ENCODE measurements at places on chromosomes 4 and X. TPM values are rescaled to one million over a fixed set of nuclear protein-coding genes. Genes with fewer than 3 reads are reported as not detected.

STOX2 gene
- not detected for total RNA-seq

GRCh38 chr4:6778435-6778834, 4.1 kb upstream of the KIAA0232 start:
- no peak for DNase-seq

DNA sequence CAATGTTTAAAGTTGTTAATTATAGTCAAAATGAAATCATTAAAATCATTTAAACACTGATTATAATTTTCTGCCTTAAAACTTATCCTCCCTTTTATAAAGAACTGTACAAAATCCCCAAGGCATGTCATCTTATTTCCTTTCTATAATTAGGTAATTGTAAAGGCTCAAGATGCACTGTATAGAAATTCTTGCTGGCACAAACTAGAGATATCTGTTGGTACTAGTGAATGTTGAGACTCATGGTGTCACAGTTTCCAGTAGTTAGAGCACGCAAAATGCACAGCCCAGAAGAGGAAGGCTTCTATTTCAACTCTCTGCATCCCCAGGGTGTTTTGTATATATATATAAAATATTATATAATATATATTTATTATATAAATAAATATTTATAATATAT, 22.7 kb upstream of the PLA2G12A start:
- DNase-seq: no peak

DNA sequence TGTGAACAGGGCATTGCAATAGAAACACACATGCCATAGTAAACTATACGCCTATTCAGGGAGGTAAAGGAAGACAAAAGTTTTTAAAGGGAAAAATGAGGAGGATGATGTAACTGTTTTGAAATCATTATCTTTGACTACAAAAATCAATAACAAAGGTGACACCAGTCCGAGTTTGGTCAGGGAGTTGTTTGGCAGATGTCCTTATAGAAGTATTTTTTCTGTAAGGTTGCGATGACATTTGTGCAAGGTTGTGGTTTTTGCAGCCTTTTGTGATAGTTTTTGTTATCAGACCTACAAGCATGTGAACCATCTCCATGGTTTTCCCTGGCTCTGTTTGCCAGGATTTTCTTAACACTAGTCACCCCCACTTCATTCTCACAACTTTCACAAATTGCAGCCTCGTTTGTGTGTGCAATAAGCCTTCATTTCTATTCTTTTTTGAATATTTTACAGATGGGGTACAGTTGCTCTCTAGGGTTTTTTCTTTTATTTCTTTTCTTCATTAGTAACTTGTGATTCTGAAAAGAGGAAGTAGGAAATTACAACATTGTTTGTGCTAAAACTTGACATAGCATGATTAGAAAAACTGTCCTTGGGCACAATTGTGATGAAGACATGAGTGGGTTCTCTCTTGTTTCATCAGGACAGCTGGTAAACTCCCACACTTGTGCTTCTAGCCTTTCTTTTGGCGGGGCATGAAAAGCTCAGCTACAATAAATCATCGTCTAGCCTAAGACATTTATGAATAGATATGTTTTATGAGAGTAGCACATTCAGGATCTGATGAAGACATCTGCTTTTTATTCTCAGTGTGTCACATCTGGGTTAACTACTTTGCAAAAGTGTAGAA, 60.2 kb upstream of the PNPLA4 start:
- no peak for DNase-seq

DNA sequence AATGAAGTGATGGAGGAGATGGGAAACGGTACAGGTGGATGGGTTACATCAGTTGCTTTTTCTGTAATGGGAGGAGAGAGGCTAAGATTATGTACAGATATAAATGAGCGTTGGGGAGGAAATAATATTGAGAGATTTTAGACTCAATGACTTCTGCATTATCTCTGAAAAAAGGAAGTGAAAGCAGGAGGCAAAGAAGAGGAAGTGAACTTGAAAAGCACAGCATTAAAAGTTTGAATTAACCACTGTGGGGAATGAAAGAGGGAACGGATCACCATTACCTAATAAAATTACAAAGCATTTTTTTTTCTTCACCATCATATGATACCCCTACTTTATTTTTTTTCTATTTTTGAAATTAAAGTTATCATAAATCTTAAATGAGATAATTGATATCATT, 1025.5 kb downstream of the RPA4 start:
- no peak for DNase-seq

- no peak for DNase-seq
Observed at GRCh38 chr4:123133397-123134050, 211.1 kb upstream of the NUDT6 start.

DNA sequence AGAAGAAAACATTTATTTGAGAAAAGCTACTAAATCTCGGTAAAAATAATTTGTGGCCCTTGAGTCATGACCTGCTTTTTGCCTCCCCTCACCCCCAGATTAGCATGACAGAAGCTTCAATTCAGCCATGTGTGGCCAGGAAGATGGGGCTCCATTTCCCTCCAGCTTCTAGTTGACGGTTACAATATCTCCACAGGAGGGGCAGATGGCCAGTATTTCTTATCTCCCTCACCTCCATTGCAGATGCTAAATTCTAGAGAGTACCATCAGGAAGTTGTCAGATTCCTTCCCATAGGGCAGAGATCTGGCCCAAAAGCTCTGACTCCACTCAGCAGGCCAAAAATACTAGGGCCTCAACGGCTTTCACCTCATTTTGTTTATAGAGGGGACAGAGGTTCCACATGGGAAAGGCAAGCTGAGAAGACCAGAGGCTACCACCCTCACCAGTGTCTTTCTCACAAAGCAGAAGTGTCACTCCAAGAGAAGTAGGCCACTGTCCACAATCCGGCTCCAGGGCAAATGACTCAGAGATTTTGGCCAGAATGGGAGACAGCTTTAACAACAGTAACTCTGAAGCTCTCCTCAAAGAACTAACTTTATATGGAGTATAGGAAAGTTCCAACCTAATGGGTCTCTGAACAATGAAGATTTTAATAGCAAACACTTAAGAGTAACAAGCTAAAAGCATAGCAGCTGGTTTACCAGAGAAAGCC, 108.3 kb downstream of the TBC1D19 start:
- DNase-seq: no peak

DNA sequence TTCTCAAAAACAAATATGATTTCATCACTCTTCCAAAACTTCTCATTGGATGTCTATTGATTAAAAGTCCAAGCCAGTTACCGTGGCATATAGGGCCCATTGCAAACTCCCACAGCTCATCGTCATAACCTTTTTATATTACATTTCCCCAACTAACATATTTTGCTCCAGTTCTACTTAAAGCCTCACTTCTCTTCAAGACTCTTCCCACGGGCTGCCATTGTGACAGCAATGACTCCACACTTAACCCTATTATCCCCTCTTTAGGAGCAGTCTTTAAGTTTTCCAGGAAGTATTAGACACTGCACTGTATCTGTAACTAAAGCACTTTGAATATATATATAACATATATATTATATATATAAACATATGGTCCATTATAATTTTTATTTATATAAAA, 44.5 kb downstream of the DTHD1 start:
- DNase-seq: no peak

All from activated CD4-positive, alpha-beta memory T cell treated with anti-CD3 and anti-CD28 coated beads, Interleukin-2, amount 10 ng/mL, durations not matched to agents 7 days and 5 days (primary cell).